NCI-H2081 (cell line): ENCODE measurements at places on chromosomes 11 and 22.

GRCh38 chr22:45450921-45451651 is 37.6 kb downstream of the RIBC2 start:
- no peak for DNase-seq

GRCh38 chr11:47606731-47607130 is 12.5 kb upstream of the C1QTNF4 start:
- no peak for DNase-seq

GRCh38 chr11:15053191-15053685 is 20.2 kb upstream of the CALCB start:
- no peak for DNase-seq

GRCh38 chr11:121555121-121555520 is 102.4 kb upstream of the SORL1-AS1 start:
- peak; percentile 62 for DNase-seq

DNA sequence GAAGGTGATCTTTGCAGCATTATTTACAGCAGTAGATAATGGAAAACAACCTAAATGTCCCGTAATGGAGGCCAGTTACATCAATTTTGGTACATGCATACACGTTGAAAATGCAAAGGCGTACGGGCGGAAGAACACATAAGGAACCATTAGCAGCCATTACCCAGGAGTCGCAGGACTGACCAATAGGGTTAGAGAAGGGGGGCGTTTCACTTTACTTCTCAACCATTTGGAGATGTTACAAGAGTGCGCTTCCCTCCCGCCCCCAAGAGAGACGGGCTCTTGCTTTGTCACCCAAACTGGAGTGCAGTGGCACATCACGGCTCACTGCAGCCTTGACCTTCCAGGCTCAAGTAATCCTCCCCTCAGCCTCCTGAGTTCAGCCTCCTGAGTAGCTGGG is 52.8 kb upstream of the SLC35C1 start:
- no peak for DNase-seq

DNA sequence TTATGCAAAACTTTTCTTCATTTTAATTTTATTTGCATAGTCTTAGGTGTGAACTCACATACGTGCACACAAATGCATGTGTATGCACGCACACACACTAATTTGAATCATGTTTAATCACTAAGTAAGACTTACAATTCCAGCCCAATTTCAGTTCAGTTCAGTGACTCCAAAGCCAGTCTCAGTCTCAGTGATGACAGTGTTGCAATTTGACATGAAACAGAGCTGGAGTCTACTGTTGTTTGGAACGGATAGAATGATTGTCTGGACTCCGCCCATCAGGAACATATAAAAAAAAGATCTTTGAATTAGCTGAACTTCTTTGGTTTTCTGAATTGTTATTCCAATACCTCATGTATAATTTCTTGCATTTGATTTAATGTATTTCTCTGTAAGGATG is 14.9 kb upstream of the OR51S1 start:
- no peak for DNase-seq

DNA sequence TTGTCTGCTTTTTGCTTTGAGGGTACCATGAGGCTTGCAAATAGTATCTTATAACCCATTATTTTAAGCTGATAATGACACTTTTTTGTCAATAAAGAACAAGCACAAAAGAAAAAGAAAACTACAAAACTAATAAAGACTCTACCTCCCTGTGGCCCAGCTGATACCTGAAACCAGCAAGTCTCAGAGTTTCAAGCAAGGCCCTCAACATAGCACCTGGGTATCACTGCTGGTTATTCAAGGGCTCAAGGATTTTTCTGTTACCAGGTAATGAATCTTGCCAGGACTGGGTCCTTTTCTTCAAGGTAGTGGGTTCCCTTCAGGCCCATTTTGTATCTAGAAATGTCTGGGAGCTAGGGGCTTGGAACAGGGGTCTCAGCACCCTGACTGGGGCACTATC is 281.6 kb upstream of the C11orf87 start:
- DNase-seq = no peak

DNA sequence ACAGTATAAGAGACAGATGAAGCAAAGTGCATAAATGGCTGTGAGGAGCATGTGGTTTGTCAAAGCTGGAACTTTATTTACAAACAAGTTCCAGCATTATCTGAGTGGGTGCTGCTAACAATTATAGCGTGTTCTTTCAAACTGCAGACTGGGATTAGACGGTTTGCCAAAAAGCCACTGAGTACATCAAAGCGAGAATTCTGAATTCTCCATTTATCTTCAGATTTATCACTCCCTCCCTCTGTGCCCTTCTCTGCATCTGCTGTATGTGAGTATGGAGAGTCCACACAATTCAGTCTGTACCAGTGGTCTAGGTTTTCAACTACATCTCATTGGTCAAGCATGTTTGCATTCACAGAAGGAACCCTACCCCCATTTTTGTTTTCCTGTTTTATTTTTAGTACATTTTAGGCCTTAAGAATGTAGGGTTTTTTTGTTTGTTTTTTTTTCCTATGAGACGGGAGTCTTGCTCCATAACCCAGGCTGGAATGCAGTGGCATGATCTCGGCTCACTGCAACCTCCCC is 18.1 kb upstream of the INCENP start:
- no peak for DNase-seq

GRCh38 chr11:119639642-119640205 is 89.3 kb downstream of the NECTIN1 start:
- DNase-seq = no peak

DNA sequence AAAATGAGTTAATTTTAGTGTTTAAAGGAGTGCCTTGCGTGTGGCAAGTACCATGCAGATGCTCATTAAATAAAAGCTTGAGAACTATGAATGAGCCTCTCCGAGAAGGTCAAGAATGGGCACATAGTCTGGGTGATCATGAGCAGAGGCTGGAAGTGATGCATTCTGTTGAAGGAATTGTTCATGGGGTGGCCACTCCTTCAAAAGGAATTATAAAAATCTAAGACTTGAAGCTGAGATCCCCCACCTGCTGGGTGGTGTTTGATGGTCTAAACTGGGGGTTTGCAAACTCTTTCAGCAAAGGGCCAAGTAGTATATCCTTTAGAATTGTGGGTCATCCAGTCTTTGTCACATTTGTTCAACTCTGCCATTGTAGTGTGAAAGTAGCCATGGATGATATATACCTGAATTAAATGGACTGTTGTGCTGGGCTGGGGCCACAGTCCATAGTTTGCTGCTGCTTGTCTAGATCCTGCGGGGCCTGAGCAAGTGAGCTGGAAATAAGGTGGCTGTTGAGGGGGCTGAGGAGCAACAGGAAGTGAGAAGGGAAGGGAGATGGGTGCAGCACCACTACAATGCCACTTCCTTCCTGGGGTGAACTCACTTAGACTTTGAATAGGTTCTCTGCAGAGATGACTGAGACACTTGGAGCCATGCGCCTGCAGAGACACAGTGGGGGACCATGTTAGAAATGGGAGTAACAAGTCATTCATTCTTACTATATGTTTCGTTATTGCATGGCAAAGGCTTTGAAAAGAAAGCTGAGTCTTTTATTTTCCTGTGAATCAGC is 179.0 kb downstream of the SNX19 start:
- no peak for DNase-seq

- DNase-seq = no peak
Measured at GRCh38 chr22:36463783-36464184, 17.7 kb downstream of the TXN2 start.

- DNase-seq = no peak
Measured at GRCh38 chr11:27574342-27574741, 67.8 kb upstream of the LIN7C start.

- DNase-seq = no peak
Measured at GRCh38 chr22:46287873-46288751, 8.6 kb upstream of the GTSE1 start.

- no peak for DNase-seq
Measured at GRCh38 chr11:77167111-77167626, 39.1 kb downstream of the MYO7A start.

DNA sequence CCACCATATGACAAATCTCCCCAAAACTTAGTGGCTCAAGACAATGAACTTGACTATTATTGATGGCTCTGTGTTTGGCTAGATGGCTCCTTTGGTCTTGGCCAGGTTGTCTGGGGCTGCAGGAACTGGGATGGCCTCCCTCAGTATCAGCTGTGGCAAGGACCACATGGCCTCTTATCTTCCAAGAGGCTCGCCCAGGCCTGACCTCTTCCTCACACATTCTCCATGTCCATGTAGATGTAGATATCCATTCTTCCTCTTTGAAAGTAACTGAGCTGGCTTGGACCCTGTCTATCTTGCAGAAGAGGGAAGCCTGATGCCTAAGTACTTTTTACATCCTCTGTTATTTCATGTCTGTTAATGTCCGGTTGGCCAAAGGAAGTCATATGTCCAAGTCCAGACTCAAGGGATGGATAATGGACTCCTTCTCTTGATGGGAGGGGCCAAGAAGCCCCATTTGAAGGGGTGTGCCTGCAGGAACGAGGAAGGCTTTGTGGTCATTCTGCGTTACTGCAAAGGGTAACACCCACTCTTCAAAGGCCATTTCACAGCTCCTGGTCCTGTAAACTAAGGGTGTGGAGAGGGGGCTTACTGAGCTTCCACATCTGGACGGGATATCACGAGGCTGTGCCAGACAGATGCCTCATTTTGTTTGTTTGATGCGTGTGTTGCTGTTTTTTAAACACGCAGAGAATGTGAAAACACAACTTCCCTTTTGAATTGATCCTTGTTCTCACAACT is 87.1 kb downstream of the GRIK4 start:
- DNase-seq = no peak

DNA sequence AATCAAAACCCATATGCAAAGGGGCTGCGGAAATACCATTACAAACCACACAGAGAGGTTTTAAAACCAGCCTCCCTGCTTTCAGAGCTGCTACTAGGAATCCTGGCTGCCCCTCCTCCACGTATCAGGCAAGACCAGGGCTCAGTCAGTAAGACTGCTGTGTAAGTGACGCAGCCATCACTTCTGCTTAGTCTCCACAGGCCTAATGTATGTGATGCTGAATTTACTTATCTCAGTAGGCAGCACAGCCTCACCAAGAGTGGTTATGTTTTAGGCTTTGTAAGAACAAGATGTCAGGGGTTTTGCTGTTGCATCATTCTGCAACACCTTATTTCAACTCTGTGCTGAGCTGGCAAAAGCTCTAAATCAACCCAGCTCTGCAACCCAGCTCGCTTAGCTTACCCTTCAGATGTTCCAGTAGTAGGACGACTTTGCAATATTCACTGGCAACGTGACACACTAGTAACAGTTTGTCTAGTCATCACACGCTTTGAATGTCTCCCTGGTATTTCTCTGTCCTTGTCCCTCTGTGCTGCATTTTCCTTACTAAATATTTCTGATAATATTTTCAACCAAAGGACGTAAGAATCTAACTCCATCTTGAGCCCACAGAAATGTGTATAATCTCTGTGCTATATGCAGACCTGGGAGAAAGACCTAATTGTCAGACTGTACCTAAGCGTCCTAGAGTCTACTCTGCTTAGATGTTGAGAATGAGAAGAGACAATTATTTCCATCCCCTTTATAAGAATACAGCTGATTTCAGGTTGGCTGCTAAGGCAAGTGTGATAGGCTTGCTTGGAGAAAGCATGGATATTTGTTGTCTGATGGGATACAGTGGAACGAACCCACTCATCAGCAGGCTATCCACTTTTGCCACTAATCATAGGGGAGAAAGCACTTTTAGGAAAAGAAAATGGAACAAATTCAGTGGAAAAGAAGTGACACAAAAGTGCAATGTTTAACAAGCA is 72.2 kb downstream of the LARGE2 start:
- no peak for DNase-seq

- DNase-seq = no peak
Measured at GRCh38 chr22:44019846-44020245, 4.3 kb upstream of the PARVB start.

DNA sequence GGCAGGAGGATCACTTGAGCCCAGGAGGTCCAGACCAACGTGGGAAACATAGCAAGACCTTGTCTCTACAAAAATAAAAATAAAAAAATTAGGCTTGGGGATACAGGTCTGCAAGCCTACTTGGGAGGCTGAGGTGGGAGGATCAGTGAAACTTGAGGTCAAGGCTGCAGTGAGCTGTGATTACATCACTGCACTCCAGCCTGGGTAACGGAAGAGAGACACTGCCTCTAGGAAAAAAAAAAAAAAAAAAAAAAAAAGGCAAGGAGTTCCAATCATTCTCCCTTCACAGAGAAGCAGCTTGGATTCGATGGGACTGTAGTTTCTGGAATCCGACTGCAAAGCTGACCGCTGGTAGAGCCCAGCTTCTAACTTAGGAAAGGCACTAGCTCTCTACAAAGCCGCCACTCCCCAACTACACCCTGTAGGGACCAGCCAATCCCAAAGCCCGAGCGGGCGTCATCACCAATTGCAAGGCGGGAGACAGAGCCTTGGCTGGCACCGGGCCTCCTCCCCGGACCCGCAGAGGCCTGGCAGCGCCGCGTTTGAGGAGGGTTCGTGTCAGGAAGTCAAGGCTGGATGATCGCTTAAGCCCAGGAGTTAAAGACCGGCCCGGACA is 716 bp upstream of the DDB2 start:
- peak; percentile 94 for DNase-seq

DNA sequence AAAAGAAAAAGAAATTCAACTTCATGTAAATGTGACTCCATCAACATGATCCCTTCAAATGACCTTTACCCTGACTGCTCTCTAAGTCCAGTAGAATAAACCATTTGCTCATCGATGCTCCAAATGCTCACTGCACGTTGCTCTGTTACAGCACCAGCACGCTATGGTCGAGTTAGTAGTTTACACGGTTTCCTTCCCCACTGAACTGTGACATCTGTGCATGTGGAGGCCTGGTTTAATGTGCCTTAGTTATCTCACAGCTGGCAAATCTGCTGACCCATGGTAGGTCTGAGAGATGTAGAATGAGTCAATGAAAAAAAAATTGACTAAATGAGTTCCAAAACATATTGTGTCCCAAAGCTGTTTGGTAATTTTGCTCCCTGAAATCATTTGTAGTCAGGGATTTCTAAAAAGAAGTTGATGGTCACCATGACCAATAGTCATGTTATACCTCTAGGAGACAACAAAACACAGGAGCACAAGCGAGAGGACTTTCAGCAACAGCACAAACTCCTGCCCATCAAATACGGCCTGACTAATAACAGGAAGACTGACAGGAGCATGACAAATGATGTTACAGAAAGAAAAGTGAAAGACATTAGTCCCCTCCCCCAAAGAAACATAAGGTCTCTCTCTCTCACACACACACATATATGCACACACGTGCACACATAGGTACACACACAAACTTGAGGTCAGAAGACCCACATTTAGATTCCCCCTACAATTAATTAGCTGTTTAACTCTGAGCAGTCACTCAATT is 624.5 kb downstream of the OPCML start:
- no peak for DNase-seq

DNA sequence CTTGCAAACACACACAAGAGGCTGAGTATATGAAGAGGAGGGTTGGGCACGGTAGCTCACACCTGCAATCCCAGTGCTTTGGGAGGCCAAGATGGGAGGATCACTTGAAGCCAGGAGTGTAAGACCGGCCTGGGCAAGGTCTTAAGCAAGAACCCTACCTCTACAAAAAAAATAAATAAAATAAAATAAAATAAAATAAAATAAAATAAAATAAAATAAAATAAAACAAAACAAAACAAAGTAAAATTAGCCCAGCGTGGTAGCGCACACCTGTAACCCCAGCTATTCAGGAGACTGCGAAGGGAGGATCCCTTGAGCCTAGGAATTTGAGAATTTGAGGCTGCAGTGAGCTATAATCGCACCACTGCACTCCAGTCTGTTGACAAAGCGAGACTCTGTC is 337.9 kb downstream of the SHANK2 start:
- DNase-seq = no peak

- DNase-seq = no peak
Measured at GRCh38 chr22:47587861-47588577, 825.6 kb downstream of the TBC1D22A start.
